ENCODE measurements at places on chromosomes 2 and 18. TPM values are rescaled to one million over a fixed set of nuclear protein-coding genes. Genes with fewer than 3 reads are reported as not detected.

GRCh38 chr18:39380866-39381265 lies 1815.3 kb upstream of the CELF4 start:
- no peak for DNase-seq

DNA sequence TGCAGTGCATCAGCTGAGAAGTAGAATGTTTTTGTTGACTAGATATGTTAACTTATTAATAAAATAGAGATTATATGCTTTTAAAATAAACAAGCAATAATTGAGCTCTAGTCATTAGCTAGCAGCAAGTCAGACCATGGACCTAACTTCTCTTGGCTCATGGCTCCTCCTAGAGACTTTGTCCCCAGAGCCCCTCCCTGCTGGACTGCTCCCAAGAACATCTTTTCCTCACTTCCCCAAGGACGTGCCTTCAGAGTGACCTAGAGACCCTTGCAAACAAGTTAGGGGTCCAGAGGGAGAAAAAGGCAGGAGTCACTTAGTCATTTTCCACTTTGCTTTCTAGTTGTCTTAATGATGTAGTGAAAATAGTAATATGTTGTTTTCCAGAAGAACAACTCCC lies 312.5 kb upstream of the NRP2 start:
- no peak for DNase-seq

DNA sequence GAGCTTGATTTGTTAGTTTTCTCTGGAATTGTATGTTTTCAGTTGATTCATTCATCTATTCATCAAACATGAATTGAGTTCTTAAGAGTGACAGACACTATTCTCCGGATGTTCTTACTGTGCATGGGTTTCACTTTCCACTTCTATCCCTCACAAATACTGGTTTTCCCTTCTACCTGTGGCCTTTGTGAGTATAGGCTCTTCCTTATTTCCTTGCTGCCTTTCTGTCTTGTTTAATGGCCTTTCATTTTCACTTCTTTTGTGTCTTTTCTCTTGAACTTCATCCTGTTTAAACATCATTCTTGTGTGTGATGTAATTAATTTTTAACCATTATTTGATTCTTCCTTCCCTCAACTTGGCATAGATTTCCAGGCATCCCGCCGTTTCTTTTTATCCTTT lies 90.7 kb downstream of the CRIM1 start:
- no peak for DNase-seq

DNA sequence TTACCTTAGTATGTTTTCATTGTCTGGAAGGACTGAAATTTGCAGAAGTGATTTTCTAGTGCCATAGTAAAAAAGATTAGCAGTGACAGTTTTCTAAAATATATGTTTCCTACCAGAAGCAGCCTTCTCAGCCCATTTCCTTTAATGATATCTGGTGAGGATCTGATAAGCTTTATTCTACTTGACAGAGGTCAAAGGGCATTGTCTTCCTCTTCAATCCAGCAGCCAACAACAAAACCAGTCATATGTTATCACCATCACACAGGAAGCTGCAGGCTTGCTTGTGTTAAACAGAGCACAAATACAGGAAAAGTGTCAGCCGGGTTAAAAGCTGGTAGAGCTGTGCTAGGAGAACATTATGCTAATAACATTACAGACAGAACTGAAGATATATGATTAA lies 35.6 kb upstream of the ZSWIM2 start:
- DNase-seq = no peak

POMC gene
- 3.6 TPM for total RNA-seq

GRCh38 chr2:36820942-36821605 lies 124.6 kb downstream of the VIT start:
- peak; percentile 41 for DNase-seq

HJURP gene
- total RNA-seq = 6.6 TPM

- no peak for DNase-seq
Observed at GRCh38 chr2:195319112-195319460, 337.9 kb upstream of the SLC39A10 start.

DNA sequence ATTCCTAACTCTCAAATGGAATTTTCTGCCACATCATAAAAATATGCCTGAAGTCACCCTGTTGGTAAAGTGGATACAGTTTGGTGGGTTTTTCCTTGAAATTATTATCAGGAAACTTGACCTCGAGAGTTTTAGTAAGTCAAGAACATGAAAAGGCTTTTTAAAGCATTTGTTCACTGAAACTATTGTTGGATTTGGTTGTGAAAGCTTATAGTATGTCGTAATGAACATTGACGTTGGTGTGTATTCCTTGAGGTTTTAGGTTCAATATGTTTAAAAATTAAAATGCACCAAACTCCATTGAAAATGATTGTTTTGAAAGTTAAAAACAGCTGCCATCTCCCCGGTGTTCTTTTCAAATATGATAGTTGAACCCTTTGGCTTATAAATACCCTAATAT lies 30.8 kb downstream of the AOX1 start:
- DNase-seq = no peak

DNA sequence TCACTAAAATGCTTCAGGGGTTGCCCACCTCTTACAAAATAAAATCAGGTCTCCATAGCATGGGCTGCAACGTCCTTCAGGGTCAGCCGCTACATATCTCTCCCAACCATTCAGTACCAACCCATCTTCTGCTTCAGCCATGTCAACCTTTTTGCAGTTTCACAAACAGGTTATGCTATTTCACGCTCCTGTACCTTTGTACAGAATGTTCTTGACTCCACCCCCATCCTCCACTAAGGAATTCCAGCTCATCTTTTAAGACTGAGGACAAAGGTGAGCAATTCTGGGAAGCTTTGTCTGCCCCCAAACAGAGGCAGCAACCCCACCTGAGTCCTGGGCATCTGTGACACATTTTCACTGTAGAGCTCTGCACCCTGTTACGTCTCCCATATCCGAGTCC lies 8.8 kb upstream of the EVA1A start:
- DNase-seq = no peak

DNA sequence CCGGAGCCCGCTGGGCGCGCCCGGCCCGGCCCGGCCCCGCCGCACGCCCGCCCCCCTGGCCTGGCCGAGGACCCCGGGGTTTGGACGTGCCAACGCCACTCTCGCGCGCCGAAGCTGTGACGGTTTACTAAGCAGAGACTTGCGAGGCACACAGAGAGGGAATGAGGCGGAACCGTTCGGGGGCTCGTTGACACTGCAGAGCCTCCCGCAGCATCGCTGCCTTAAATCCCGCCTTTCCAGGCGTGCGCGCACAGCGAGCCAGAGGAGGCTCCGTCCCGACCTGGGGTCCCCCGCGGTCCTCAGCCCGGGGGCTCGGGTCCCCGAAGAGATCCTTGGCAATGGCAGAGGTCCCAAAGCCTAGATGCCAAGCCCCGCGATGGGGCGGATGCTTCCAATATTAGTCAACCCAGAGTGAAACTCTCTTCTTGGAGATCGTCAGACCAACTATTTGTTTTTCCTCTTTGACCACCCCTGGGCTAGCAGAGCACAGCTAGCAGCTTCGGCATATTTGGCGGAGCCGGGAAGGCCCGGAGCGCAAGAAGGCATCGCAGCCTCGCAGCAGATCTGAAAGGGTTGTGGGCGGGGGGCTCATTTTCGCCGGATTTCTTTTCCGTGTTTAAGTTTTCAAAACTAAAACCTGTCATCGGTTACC lies at the start of gene ZNF385B:
Gene ZNF385B, minus strand, starts transcription at position 197 of the 652 bp plus-strand sequence.
- no peak for DNase-seq

- no peak for DNase-seq
Observed at GRCh38 chr2:1618974-1619373, 125.3 kb downstream of the PXDN start.

GRCh38 chr18:42068030-42068429 lies 113.0 kb downstream of the PIK3C3 start:
- no peak for DNase-seq

DNA sequence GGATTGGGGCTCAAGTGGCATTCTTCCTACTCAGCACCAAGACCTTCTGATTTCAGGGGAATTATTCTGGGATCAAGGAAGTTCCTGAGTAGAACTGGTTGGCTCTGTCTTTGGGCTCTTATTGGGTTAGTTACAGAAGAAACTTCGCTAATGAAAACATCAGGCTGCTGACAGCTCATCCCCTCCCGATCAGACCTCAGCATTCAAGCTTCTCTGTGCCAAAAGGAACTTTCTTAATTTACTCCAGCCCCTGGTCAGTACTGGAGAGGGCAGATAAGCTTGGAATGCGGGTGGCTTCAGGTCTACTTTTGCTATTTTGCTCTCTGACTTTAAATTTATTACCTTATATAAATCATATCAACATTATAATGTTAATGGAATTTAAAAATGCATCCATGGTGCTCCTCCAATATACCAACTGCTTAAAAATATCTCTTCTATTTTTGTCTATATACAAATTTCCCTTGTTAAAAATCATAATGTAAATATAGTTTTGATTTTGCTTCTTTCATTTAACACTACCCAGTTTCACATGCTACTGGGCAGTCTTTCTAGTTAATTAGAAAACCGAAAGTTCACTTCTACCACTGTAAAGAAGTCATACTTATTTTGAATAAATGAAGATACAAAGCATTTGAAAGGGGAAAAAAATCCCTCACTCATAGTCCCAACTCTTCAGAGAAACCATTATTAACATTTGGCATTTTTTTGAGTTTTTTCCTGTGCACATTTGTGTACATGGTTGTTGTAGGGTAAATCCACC lies 34.4 kb downstream of the PCARE start:
- DNase-seq = no peak

- no peak for DNase-seq
Observed at GRCh38 chr18:31814132-31814531, 53.5 kb upstream of the SLC25A52 start.

DNA sequence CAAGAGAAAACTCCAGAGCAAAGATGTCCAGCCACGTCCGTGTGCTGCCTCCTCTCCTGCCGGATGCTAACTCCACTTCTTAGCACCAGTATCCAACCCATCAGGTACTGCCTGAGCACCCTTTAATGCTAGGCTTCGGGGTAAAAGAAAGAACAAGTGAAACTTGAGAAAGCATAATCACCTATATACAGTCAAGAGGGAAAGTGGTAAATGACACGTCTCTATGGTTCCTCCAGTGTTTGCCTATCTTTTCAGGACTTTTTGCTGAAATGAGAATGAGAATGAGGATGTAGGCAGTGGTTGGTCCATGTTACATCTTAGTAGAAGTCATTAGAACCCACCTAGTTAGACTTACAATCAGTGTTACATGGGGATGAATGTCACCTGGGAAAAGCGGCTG lies 47.9 kb downstream of the EPHA4 start:
- no peak for DNase-seq

CNDP1 gene
- 0.10 TPM for total RNA-seq

DNA sequence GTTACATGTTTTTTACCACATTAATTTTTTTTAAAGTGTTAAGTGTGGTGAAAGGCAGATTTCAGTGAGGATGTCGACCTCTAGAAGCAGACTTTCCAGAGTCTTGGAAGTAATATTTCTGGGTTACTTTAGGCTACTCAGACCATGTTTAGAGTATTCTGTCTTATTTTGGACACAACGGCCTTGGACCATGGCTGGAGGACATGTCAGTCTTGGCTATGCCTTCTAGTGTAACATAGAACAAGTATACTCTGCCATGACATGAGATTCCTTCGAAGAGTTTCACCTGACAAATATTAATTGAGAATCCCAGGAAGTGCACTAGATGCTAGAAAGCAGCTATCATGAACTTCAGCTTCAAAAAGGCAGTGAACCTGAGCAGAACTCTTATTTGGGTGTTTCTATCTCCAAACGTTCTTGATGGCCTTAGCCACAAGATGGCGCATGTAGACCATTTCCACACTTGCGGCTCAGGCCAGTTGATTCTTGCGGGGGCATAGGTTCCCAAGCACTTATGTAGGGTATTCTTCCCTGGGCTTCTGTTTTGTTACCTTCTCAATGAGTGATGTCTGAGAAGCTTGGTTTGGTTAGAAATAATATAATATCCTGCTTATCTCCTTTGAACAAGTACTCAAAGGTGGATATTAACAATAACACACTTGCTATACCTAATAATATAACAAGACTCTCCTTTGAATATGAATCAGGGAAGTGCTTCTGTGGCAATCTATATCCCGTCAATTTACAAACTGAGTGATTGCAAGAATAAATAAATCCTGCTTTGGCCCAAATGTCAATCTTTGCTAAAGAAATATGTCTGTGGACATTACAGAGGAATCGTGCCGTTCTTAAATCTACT lies 62.0 kb downstream of the CACNB4 start:
- peak; percentile 50 for DNase-seq

GPR35 gene
- total RNA-seq = 0.99 TPM

DNA sequence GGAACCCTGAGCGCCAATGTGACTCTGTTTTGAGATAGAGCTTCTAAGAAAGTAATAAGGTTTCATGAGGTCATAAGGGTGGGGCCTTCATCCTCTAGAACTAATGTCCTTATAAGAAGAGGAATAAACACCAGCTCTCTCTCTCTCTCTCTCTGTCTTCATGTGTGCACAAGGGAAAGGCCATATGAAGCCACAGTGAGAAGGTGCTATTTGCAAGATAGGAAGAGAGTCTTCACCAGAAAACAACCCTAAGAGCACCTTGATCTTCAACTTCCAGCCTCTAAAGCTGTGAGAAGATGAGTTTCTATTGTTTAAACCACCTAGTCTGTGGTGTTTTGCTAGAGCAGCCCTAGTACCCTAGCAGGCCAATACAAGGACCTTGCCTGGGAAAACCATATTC lies 55.8 kb downstream of the DOCK10 start:
- DNase-seq = no peak

ERBB4 gene
- total RNA-seq = 2.1 TPM

- DNase-seq = no peak
Observed at GRCh38 chr2:8615252-8615575, 66.6 kb upstream of the ID2 start.

- no peak for DNase-seq
Observed at GRCh38 chr2:221335219-221335752, 236.8 kb downstream of the EPHA4 start.

IL36A gene
- total RNA-seq = not detected

COLEC11 gene
- not detected for total RNA-seq

DNPEP gene
- 42.4 TPM for total RNA-seq

ERICH2 gene
- 0.79 TPM for total RNA-seq

GRCh38 chr18:74977041-74977440 lies 231.9 kb downstream of the PTGR3 start:
- no peak for DNase-seq

- no peak for DNase-seq
Observed at GRCh38 chr2:16713011-16713423, 47.4 kb upstream of the CYRIA start.

GAD1 gene
- 3.2 TPM for total RNA-seq

DNA sequence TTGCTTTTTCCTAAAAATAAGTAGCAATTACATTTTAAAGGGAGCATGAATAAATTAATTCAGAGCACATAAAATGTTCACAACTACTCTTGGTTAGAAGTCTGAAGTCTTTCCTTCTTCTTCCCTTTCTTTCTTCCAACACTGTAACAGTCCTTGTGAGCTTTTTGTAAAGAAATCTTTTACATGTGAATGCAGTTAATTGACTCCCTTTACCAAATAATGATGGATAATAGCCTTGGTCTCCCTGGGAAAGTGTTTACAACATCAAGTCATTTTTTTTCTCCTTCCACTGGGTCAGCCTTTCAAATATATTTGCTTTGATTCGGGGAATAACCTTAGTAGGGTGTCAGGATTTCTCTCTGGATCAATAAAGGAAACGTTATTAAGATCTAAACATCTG lies 39.1 kb downstream of the CALCRL start:
- no peak for DNase-seq

All from skin of body (tissue), 3 donors.